ENCODE measurements at places on chromosomes 13 and 19. TPM values are rescaled to one million over a fixed set of nuclear protein-coding genes. Genes with fewer than 3 reads are reported as not detected.

The GJB2 gene
- 0.26 TPM for total RNA-seq

DNA sequence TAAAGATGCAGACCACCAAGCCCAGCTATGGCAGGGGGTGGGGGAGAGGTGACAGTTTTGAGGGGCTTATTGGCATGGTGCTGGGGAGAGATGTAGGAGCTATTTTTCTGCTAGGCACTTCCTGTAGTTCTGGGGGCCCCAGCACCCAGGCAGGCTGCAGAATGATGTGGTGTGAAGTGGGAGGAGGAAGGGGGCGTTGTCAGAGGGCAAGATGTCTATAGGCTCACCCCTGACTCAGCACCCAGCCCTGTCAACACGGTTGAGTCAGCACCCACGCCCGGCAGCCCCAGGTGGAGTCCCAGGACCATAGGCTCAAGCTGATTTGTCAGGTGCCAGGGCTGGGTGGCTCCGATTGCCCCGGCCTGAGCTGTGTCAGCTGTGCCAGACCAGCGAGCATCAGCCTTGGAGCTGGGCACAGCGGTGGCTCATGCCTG, 5.8 kb downstream of the KLF2 start:
- DNase-seq: peak; percentile 71

DNA sequence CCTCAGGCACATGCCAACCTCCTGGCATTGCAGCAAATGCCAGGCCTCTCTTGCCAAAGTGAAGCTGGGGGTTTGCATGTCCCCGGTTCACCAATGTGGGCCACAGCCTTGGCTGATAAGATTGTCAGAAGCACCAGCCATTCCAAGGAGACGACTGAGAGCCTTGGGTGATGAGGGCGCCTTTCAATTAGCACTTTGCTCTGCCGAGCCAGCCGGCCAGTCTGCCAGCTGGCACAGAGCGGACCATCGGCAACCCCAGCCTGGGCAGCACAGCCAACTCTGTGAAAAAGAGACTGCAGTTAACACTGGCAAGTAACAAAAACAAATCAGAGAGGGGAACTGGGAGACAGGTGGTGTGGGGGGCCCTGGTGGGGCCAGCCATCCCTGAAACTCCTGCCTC, 67.3 kb downstream of the EFNB2 start:
- peak; percentile 39 for DNase-seq

- no peak for DNase-seq
Measured at GRCh38 chr13:80214050-80214449, 126.9 kb downstream of the SPRY2 start.

DNA sequence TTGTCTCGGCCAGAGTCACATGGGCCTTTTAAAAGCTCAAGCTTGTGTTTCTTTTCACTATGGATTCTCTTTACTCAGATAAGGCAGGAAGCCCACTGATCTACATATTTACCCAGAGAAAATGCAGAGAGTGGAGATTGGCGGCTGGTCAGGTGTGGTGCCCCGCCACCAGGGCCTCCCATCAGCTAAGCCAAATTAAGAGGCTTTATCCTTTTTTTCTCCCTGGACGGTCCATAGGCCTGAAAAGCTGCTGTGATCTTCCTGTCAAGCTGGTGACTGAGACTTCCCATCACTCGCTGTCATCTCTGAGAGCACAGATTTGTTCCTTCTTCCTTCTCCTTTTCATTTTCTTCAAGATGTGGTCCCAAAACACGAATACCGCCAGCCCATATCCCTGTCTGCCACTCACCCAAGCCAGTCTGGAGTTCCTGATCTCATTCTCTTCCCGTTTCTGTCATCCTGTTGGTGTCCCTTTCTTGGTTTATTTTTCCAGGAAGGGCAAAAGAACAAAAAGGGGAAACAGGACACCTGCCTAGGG, 1.9 kb downstream of the SAFB start:
- DNase-seq: no peak

The C5AR2 gene
- total RNA-seq: not detected

- DNase-seq: no peak
Measured at GRCh38 chr19:58052256-58052655, 6.8 kb upstream of the ZNF135 start.

The TMEM255B gene
- total RNA-seq: 2.1 TPM

- no peak for DNase-seq
Measured at GRCh38 chr13:21071924-21072323, 10.5 kb upstream of the LATS2 start.

The XAB2 gene
- total RNA-seq: 44.3 TPM

The TMEM221 gene
- total RNA-seq: 3.5 TPM

DNA sequence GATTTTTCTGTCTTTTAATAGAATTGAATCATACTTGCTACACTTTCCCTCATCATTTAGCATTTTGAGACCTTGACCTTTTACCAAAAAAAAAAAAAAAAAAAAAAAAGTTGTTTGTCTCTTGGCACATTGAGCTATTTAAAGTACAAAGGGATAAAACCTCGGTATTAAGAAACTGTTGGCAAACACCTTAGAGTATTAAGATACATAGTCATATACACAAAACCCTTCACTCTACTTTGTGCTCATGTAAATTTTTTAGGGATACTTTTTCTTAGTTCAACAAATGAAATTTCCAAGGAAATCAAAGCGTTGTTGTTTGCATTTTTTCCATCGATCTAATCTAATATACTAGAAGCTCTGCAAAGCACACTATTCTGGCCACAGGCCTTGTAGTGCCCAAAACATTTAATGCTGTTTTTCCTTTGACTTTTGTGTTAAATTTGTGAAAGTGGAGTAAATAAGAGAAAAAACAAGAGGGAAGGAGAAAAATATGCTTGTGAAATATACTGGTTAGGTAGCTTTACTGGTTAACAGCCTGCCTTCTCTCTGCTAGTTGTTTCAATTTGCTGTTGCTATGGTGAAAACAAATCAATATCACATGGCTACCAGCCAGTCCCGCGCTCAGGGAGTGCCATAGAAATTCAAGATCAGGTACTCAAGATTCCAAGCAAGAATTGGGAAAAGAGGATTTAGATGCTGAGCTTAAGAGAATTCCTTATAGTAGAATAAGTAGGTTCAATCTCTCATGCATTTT, 2.6 kb downstream of the MBNL2 start:
- no peak for DNase-seq

GRCh38 chr13:98143157-98143553, 261 bp downstream of the FARP1 start:
- DNase-seq: peak; percentile 85

The KIR3DL1 gene
- total RNA-seq: not detected

DNA sequence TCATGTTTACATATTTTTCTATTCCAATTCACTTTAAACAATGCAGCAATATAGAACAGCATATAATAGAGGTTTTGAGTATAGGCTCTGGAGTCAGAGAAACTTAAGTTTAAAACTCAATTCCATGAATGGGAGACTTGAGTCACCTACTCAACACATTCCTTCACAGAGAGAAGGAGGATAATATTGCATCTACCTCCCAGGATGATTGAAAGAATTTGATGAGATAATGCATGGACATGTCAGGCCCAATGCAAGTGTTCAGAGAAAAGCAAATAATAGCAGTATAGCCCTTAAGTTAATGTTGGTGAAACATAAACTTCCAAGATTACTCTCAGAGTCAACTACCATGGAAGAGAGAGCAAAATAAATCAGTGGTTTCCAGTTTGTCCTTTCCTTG, 170.2 kb downstream of the DCLK1 start:
- DNase-seq: no peak

The SIGLEC10 gene
- not detected for total RNA-seq

The ZNF709 gene
- 4.2 TPM for total RNA-seq

- peak; percentile 88 for DNase-seq
Measured at GRCh38 chr13:51935326-51936171, 73.8 kb downstream of the CCDC70 start.

GRCh38 chr13:91052876-91053275, 294.6 kb upstream of the MIR17HG start:
- no peak for DNase-seq

The NLRP7 gene
- total RNA-seq: 1.0 TPM

The ZNF563 gene
- total RNA-seq: 2.2 TPM

The SYNE4 gene
- 17.9 TPM for total RNA-seq

DNA sequence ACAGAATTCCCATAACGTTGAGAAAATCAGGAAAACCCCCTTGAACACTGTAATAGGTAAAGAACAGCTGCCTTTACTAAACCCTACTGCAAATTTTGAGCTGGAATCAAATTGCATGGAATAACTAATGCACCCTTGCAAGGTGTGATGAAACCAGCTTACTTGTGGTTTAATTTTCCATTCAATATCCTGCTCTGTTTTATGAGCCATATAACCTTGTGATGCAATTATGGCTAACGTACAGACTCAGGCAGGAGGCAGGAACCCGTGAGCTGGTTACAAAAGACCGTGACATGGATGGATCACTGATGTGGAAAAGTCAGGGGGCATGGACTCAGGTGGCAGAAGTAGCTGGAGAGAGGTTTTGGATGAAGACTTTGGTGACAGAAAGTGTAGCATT, 438.6 kb downstream of the COG6 start:
- DNase-seq: no peak

- DNase-seq: peak; percentile 78
Measured at GRCh38 chr19:38684078-38684861, 36.8 kb downstream of the ACTN4 start.

The RASAL3 gene
- total RNA-seq: not detected

DNA sequence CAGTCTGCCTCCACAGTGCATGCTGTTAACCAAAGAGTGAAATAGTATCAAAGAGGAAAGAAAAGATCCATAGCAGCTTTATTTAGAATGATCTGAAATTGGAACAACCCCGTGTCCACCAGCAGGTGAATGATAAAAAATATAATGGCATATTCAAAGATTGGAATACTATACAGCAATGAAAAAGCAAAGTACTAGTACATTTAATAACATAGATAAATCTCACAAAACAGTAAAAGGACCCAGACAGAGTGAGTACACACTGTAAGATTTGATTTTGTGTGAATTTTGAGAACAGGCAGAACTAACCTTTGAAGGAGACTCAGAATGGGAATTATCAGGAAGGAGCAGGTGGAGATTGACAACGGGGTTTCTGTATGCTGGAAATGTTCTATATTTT, 837 bp upstream of the CD209 start:
- no peak for DNase-seq

DNA sequence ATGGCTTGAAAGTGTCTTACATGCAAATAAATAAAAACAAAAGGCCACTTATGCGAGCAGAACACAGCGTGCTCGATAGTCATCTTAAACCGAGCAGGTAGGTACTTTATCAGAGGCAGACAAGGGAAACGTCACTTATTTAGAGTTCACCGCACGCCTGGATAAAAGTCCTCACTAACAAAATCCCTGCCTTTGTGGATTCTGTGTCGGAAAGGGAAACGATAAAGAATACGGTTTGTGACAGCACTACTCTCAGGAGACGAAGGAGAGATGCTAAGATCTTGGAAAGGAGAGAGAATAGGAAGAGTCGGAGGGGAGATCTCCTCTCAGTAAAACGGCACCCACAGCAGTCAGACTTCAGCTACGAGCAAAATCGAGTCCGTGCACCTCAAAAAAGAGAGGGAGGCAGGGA, 581 bp downstream of the RCBTB1 start:
- DNase-seq: no peak

The MTUS2 gene
- 1.2 TPM for total RNA-seq

GRCh38 chr19:47271949-47272348, 2.7 kb upstream of the INAFM1 start:
- DNase-seq: peak; percentile 54

DNA sequence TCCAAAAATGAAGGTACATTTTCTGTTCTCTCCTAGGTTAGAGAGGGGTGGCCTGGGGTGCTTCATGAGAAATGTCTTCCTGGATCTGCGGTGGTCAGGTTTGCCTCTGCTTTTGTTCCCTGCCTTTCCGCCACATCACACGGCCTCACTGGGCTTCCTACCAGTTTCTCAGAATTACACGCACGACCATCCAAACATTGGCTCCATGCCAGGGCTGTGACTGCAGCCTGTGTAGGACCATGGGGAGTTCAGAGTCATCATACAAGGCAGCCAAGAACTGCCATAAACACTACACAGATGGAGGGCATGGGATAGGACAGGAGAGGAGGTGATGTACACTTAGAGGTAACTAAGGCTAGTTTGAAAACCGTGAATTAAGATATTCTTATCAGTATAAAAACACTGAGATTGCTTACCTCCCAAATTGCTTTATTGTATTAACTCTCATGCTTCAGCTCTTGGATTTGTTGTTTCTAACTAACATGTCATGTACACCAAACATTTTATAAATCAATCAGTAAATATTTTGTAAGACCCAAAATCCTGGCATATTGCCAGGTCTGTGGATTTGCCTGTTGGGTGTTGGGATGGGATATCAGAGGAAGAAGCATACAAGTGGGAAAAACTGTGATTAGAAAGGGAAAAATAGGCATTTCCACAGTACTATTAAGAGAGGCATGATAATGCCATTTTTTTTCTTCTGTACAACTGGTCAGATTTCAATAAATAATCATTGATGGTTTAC, 45.2 kb downstream of the CDADC1 start:
- no peak for DNase-seq

GRCh38 chr13:19622193-19622592, 11.3 kb upstream of the MPHOSPH8 start:
- no peak for DNase-seq

DNA sequence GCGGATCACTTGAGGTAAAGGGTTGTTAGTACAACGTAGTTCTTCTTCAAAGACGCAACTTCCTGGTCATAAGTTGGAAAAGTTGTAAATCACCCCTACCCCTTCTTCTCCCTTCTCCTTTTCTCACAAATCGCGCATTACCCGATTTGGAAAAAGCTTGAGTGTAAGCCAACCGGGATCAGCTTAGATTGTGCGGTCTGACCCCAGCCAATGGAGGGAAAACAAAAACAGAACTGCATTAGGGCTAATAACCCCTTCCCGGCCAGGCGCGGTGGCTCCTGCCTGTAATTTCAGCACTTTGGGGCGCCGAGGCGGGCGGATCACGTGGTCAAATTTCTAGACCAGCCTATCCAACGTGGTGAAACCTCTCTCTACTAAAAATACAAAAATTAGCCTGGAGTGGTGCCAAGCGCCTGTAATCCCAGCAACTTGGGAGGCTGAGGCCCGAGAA, 806 bp downstream of the ZNF90 start:
- peak; percentile 75 for DNase-seq

The MRPL4 gene
- 64.4 TPM for total RNA-seq

- DNase-seq: peak; percentile 65
Measured at GRCh38 chr13:53782488-53782961, 753.9 kb downstream of the OLFM4 start.

GRCh38 chr13:34583181-34583580, 358.9 kb upstream of the NBEA start:
- DNase-seq: no peak

Measured in endodermal cell (in vitro differentiated cells).